ENCODE measurements at places on chromosomes 5 and 9.
A peak's percentile ranks its signal among the peaks of the same experiment; 100 is the strongest.

DNA sequence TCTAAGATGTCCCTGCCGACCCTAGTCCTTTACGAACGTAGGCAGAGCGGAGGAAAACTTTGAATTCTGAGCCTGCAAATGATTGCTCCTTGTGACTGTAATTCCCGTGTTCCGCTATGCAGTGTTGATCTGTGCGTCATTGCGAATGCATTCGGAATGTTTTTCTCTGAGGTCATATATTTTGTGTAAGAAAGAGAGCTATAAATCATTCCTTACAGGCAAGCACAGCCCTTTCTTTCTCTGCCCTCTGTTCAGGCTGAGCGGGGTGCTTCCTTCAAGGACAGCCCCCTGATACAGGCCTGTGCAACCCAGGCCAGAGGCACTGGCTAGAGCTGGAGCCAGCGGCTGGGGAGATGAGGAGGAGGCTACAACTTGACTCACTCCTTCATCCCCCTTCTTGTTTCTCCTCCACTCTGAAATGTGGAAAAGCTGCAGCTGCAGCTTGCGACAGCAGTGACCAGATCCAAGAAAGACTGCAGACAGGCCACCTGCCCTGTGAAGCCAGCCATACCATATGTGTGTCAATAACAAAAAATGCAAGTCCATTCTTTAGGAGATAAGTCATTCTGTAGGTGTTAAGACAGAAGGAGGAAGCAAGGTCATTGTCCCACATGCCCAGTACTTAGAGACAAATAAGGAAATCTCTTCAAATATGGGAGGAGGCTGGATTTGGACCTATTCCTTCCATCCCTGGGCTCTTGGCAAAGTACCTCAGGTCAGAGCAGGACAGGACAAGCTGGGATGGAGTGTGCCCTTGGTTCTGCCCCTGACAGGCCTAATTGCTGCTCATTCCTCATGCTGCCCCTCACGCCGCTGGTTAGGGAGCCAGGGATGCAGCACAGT lies 345.7 kb upstream of the WWC1 start:
- DNase-seq, result no peak

GRCh38 chr5:35922468-35922867 lies 16.0 kb downstream of the CAPSL start:
- DNase-seq, result no peak

DNA sequence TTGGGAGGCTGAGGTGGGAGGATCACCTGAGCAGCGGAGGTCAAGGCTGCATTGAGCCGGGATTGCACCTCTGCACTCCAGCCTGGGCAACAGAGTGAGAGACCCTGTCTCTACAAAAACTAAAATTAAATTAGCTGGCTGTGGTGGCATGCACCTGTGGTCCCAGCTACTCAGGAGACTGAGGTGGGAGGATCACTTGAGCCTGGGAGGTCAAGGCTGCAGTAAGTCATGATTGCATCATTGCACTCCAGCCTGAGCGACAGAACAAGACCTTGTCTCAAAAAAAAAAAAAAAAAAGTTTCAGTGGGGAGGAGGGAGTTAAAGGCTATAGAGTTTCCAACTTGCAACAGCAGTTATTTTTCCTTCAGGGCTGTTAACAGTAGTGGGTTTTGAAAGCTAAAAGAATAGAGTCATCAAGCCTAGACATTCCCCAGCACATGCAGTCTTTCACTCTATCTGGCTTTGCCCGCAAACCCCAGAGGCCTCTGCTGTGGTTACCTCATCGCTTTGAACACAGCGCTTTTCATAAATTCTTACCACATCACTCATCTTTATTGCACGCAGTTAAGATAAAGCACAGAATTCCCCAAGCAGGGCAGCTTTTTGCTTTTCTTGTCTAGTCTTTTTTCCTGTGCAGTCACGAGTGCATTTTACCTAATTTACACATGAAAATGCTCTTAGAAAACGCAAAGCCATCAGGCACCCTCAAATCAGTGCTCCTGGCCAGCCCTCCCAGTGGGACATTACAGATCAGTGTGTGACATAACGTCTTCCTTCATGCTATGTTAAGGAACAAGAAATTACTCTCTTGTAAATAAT lies 8.7 kb upstream of the SLC2A8 start:
- peak; percentile 96 for DNase-seq

DNA sequence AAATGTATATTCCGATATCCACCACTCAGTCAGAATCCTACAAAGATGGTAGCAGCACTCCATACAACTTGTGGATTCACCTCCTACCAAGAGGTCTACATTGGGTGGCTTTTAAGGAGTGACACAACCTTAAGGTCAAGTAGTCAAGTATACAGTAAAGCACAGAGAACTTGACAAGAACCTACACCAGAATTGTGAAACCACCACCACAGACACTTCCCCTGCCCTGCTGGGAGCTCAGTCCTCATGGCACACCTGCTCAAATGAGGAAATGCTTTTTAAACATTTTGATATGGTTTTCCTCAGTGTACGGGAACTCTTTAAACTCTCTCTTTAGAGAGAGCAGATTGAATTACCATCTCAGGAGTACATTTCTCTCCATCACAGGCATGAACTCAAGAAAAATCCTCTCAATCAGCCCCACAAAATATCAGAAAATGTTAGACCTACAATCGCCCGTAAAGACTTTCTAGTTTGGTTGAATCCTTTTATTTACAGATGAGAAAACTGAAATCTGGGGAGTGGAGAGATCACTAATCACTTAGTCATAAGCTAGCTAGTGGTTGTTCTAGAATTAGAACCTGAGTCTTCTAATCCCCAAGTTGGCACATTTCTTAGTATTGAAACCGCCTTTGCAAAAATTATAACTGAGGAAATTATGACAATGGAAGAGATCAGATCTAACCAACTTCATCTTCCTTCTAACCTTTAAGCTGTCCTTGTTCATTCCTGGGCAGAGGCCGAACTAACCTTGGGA lies 38.5 kb upstream of the NR4A3 start:
- no peak for DNase-seq

GRCh38 chr9:3256571-3257330 lies 269.1 kb downstream of the RFX3 start:
- DNase-seq, result no peak

GRCh38 chr5:38445374-38446028 lies 110.9 kb downstream of the LIFR start:
- no peak for DNase-seq

- DNase-seq, result no peak
These were observed 412.1 kb downstream of the KDM4C start for GRCh38 chr9:7169717-7170389.

- no peak for DNase-seq
These were observed 243.7 kb downstream of the SEMA5A start for GRCh38 chr5:9302218-9302617.

DNA sequence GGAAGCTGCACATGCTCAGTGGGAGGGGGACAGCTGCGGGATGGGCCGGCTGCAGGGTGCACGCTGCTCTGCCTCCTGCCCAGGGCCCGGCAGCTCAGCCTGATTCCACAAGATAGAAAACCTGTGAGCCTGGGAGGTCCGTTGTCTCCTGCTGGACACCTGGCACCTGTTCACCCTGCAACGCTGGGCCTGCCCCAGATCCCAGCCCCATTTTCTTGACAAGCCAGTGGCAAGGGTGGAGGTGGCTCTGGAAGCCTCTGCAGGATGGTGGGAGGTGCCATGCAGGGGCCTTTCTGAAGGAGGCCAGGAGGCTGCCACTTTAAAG lies 68.1 kb upstream of the RNF130 start:
- DNase-seq, result no peak

DNA sequence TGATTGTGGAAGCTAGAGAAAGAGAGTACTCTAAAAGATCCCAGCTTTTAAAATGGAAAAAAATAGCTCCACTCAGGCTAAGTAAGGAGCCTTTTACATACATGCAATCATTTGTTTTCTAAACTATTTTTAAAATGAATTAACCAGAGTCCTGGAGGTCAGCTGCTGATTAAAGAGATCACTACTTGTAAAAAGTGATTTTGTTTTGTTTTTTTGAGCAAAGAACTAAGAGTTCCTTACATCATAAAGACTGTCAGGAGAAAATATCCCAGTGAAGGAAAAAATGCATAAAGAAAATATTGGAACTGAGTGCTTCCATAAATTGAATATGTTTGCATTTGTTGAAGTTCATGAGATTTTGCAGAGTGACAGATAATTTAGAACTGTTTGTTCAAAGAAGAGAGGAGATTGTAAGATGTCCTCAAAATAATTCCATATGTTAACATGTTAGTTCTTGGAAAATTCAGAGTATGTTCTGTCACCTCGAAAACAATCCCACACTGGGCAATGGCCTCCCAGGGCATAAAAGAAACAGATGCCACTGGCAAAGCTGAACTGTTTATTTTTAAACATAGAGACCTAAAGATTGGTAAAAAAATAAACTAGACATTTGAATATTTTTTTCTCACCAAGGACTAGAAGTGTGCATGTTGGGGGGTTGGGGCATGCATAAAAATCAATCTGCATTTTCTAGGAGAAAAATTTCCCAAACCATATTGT lies 264.7 kb downstream of the NPR3 start:
- no peak for DNase-seq

DNA sequence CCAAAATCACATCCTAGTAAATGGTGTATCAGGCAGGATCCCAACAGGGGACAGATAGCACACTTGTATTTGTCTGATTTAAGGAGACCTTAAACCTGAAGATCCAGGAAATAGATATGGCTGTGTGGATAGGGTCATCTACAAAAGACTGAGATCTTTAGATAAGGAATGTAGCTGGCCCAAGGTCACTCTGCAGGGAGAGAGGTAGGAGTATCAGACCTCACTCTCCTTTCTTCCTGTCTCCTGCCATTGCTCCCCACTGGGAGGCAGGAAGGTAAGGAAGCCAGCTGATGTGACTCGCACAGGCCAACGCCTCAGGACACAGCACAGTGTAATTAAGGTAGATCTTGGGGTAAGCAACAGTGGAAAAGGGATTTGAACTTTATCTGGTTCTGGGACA lies 85.8 kb downstream of the PLPPR1 start:
- no peak for DNase-seq

DNA sequence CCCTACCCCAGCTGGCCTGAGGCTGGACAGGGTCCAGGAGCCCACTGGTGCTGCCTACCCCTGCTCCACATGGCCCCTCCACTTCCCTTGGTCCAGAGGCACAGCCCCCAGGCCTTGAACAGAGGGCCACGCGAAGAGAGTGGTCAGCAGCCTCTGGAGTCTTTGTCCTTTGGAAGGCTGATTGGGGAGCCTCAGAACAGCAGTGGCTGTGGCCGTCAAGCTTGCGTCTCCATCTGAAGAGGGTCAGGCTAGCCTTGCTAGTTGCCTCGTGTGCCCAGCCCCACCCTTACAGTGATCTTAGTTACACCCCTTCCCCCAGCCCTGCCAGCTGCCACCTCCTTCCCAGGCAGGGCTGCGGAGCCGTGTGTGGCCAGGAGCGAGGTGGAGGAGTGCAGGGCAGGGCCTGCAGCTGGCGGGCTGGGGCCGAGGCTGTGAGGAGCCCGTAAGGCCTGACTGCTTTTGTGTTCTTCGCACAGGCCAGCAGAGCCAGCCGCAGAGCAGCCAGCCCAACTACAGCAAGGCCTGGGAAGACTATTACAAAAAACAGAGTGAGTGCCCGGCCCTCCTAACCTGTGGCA lies 30.1 kb upstream of the PRDM12 start:
- no peak for DNase-seq

- peak; percentile 25 for DNase-seq
These were observed 224.0 kb downstream of the GAS1 start for GRCh38 chr9:86723346-86723745.

GRCh38 chr5:169343766-169344165 lies 42.8 kb upstream of the SLIT3 start:
- no peak for DNase-seq

DNA sequence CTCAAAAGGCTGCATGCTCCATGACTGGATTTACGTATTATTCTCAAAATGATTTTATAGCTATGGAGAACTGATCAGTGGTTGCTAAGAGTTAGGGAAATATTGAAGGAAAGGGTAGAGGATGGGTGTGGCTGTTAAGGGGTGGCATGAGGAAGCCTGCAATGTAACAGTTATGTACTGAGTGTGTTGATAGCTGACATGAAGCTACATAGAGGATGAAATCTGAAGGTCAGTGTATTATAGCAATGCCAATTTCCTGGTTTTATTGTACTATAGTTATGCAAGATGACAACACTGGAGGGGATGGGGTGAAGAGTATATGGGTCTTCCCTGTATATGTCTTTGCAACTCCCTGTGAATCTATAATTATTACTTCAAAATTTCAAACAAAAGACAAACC lies 51.0 kb downstream of the TMEM245 start:
- DNase-seq, result no peak

DNA sequence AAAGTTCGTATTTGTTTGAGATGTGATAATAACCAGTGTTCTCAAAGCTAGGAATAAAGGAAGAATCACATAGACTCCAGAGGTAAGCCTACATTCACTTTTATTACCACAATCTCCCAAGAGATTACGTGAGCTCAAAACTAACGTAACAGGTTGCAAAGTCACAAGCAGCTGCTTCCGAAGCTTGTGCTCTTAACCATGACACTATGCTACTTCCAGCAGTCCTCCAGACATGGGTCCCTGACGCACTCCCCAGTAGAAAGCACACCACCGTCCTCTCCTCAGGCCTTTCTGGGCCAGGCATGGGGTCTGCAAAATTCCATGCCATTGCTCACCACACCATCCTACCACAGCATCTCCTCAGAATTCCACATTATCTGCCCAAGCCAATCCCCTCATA lies 84.6 kb downstream of the PAX5 start:
- DNase-seq, result no peak

DNA sequence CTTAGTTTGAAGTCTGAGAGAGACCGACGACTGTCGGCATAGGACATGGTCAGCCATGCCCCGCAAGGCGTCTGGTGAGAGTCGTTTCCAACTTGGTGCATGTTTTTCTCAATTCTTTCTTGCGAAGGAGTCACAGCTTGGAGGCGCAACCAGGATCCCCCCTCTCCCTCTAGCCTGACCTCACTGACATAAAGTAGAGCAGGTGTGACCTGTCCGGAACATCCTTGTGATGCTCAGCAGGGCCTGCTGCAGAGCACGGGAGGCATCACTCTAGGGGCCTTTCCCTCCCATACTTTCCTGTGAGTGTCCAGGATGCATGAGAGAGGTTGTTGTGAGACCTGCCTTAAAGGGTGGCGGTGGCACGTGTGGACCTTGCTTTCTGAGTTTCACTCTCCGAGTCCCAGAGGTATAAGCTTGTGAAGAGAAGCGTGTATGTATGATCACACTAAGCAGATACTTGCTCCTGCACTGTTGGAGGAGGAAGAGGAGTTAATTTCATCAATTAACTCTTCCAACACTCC lies 5.0 kb downstream of the TENT4A start:
- DNase-seq, result peak; percentile 45
